D721Med (cell line): ENCODE measurements at places on chromosomes 12 and 14.

GRCh38 chr14:100239211-100239839 lies 381 bp downstream of the YY1 start:
- no peak for DNase-seq

GRCh38 chr14:77108753-77109152 lies 10.7 kb downstream of the CIPC start:
- DNase-seq: no peak

- no peak for DNase-seq
Measured at GRCh38 chr12:26212396-26212795, 17.0 kb downstream of the SSPN start.

GRCh38 chr12:57470286-57470969 lies 9.2 kb downstream of the ARHGAP9 start:
- DNase-seq: no peak

- no peak for DNase-seq
Measured at GRCh38 chr12:49868952-49869815, 26.3 kb upstream of the BCDIN3D start.

DNA sequence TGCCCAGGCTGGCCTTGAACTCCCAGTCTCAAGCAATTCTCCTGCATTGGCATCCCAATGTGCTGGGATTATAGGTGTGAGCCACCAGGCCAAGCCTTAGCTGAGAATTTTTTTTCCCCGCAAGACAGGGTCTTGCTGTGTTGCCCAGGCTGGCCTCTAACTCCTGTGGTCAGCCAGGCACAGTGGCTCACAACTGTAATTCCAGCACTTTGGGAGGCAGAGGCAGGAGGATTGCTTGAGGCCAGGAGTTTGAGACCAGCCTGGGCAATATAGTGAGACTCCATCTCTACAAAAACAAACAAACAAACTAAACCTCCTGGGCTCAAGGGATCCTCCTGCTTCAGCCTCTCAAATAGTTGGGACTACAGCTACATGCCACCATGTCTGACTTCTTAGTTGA lies 27.3 kb downstream of the DEPDC4 start:
- DNase-seq: no peak

- no peak for DNase-seq
Measured at GRCh38 chr14:29749327-29749726, 178.3 kb downstream of the PRKD1 start.
